ENCODE measurements at places on chromosomes 16 and 17. TPM values are rescaled to one million over a fixed set of nuclear protein-coding genes. Genes with fewer than 3 reads are reported as not detected.

DNA sequence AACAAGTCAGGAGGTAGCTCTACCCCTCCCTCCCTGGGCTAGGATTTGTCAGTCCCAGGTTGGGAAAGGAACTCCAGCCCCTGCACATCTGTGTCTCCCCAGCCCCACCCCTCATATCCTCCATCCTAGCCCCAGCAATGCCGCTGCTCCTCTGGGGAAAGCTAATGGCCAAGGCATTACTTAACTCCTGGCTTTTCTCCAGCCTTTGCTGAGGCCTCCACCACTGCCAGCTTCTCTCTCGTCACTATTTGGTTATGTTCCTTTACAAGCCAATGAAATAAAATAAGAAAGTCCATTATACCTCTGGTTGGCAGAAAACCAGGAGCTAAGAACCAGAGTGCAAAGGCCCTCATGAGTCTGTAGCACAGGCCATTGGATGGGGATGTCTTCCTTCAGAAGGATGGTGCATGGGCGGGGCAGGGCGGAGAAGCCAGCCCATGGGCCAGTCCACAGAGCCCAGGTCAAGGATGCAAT lies 171.0 kb downstream of the CCDC182 start:
- peak; percentile 58 for DNase-seq
- peaks cover 12% of the 10 kb centered on the region for H3K27me3 ChIP-seq
- no peak overlapping the region for H3K4me3 ChIP-seq

DNA sequence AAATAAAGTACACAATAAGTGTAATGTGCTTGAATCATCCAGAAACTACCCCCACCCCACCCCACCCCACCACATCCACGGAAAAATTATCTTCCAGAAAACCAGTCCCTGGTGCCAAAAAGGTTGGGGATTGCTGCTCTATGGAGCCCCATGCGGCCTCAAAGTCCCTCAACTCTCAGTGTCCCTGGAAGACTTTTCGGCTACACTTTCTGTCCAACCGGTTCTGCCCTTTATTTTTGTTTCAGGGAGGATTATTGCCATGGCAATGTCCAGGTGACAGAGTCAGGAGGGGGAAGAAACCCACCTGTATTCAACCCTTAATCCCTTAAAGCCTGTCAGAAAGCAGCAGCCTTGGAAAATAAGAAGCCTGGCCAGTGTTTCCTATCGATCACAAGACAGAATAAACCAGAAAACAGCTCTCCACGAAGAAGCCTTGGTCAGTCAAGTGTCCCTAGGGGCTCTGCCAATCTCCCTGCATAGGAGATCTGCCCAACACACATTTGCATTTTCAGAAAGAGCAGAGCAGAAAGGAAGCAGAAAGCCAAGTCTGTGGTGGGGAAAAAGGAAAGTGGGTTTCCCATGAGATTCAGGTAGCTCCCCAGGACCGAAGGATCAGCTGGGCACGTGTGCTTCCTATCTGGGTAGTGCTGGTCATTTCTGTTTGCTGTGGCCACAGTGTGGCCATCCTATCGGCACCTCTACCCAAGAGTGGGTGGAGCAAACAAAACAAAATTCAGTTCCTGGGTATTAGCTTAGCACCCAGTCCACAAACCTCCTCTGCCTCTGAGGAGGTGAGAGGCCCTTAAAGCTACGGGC lies 342.7 kb downstream of the SOX9 start:
- no peaks in the 10 kb centered on the region for H3K36me3 ChIP-seq
- H3K27ac ChIP-seq, result no peak overlapping the region
- H3K27me3 ChIP-seq, result peaks cover 4% of the 10 kb centered on the region
- no peak overlapping the region for H3K4me3 ChIP-seq

DNA sequence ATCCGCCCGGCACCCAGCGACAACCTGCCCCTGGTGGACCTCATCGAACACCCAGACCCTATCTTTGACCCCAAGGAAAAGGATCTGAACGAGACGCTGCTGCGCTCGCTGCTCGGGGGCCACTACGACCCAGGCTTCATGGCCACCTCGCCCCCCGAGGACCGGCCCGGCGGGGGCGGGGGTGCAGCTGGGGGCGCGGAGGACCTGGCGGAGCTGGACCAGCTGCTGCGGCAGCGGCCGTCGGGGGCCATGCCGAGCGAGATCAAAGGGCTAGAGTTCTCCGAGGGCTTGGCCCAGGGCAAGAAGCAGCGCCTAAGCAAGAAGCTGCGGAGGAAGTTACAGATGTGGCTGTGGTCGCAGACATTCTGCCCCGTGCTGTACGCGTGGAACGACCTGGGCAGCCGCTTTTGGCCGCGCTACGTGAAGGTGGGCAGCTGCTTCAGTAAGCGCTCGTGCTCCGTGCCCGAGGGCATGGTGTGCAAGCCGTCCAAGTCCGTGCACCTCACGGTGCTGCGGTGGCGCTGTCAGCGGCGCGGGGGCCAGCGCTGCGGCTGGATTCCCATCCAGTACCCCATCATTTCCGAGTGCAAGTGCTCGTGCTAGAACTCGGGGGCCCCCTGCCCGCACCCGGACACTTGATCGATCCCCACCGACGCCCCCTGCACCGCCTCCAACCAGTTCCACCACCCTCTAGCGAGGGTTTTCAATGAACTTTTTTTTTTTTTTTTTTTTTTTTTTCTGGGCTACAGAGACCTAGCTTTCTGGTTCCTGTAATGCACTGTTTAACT lies 1.0 kb downstream of the NOG start:
- peaks cover 55% of the 10 kb centered on the region for H3K27me3 ChIP-seq
- peak; percentile 30 for DNase-seq
- H3K36me3 ChIP-seq, result no peaks in the 10 kb centered on the region
- peaks cover 45% of the 10 kb centered on the region for H3K4me1 ChIP-seq

The GPR142 gene
- 0.04 TPM for total RNA-seq

Data from muscle of leg (tissue), 16 donors.